Activated T-cell treated with anti-CD3 and anti-CD28 coated beads for 4 hours (primary cell): ENCODE measurements at places on chromosomes 2 and 18.

- no peak for DNase-seq
Observed at GRCh38 chr18:49022311-49023161, 71.8 kb upstream of the SMAD7 start.

- DNase-seq, result no peak
Observed at GRCh38 chr2:235383272-235383843, 110.5 kb upstream of the AGAP1 start.

DNA sequence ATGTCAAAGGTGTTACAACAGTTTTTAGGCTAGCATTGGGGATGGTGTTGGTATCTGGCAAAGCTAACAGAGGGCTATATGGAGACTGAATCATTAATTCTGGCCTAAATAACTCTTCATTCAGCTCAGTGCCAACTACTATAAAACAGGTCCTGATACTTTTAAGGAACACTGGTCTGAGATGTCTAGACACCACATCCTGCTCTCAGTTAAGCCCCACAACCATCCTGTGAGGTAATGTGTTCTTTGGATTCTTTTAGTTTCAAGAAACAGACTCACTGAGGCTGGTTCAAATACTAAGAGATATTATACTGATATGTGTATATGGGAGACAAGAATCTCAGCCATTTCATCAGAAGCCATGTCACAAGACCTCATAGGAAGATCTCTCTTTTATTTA lies 14.2 kb upstream of the HK2 start:
- no peak for DNase-seq

DNA sequence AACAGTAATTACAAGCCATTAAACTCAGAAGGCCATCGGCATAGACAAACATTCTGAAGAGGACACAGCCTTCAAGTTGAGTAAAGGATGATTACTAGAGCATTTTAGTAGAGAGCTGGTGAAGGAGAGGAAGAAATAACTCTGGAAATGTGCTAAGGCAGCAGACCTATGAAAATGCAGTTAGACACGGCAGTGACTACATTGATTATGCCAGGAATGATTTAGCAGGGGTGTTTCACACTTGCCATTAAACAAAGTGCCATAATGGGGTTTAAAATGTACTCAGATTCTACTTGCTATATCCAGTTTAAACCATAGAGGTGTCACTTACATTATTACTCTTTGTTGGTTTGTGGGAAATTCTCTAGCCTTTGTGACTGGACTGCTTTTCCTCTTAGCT lies 372.3 kb downstream of the CPS1 start:
- DNase-seq, result no peak

GRCh38 chr2:99867770-99868169 lies 274.6 kb downstream of the AFF3 start:
- no peak for DNase-seq

GRCh38 chr2:237870126-237870525 lies 10.7 kb downstream of the RAMP1 start:
- no peak for DNase-seq

- no peak for DNase-seq
Observed at GRCh38 chr2:99032001-99032400, 96.0 kb upstream of the CRACDL start.

DNA sequence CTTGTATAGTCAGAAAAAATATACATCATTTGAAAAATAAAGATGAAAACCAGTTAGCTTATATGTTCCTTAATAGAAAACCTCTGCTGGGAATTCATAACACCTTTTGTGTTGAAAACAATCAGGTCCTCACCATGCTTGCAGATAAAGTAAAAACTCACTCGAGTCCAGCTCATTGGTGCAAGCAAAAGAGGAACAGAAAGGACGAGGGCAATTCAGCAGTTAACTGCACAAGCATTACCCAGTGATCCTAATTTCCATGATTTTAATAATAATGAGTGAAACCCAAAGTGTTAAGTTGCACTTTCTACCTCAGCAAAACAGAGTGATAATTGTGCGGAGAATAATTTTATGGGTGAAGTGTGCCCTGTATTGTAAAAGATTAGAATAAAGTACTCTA lies 839.9 kb downstream of the BCL11A start:
- no peak for DNase-seq

DNA sequence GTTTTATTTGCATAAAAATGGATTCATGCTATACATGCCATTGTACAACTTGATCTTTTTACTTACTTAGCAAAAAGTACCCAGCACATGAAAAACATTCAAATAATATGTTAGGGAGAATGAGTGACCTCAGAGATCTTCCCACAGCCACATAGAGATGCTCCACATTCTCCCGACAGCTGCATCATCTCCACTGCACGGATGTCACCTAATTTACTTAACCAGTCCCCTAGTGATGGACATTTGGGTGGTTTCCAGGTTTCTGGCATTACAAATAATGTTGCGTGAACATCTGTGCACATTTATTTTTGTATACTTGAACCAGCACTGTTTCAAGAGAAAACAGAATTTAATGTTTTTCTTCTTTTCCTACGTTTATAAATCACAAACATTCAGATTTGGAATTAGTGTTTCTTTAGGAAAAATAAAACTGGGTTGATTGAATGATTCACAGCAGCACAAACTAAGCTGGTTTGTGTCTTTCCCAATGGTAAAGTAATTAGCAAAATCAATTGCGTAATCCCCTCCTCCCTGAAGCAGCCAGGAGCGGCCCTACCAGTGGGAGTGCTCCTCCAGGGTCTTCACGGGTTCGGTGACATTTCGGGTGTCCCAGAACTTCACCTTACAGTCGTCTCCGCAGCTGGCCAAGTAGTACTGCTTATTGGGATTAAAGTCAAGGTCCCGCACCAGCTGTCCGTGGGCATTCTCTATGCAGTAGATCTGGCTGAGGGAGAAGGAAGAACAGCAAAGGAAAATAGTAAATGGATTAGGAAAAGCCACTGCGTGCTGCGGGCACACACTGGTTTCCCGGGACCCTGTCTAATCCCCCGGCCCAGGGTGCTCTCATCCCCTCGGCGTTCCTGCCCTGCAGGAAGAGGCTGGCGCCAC lies 183.9 kb downstream of the EIPR1 start:
- DNase-seq, result no peak

- DNase-seq, result no peak
Observed at GRCh38 chr2:135732561-135732960, 9.1 kb upstream of the UBXN4 start.

DNA sequence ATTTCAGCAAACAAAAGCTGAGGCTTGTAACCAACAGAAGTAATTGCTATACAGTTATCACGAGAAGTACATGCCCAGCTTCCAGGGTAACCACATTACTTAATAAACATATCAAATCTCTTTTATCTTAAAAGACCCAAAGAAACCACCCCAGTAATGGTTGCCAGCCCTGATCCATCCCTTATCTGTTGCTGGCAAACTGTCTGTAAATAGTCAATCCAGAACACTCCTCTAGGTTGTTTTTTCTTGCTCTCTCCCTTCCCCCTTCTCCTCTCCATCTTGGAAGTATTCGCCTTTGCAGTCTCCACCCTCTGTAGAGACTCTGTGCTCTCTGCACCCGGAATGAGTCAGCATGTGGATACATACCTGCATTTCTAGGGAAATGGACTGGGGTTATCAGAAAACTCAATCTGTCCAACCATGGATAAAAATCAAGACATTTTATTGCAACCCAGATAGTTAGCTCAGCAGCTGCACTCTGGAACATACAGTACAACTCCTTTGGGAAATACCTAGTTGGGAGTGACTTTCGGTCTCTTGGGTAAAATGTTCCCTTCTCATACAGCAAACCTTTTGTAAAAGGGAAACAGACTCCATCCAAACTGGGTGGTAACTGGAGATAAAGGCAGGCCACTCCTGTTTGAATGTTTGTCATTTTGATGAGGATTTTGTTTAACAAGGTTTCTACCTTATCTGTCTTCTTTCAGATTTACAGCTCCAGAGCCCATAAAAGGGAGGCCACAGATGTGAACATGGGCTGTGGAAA lies 123.5 kb upstream of the FOSL2 start:
- no peak for DNase-seq

- DNase-seq, result no peak
Observed at GRCh38 chr2:175579646-175580045, 398.1 kb upstream of the ATP5MC3 start.

DNA sequence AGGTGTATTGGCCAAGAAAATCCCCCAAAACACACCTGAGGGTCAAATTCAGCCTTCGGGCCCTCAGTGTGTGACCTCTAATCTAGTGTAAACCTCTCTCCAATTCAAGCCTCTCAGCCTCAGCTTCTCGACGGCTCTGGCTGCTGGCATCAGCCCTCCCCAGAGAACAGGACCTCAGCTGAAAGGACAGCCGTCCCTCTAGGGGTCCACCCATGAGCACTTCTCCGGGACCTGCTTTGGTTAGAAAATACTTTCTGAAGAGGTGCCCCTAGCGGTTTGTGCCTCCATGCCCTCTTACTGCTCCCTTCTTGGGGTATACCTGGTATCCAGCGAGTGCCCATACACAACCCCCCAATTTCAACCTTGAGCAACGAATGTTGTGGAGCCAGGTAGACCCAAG lies 48.8 kb downstream of the INHBB start:
- no peak for DNase-seq

GRCh38 chr18:32289483-32290075 lies 99.7 kb downstream of the MEP1B start:
- DNase-seq, result no peak

DNA sequence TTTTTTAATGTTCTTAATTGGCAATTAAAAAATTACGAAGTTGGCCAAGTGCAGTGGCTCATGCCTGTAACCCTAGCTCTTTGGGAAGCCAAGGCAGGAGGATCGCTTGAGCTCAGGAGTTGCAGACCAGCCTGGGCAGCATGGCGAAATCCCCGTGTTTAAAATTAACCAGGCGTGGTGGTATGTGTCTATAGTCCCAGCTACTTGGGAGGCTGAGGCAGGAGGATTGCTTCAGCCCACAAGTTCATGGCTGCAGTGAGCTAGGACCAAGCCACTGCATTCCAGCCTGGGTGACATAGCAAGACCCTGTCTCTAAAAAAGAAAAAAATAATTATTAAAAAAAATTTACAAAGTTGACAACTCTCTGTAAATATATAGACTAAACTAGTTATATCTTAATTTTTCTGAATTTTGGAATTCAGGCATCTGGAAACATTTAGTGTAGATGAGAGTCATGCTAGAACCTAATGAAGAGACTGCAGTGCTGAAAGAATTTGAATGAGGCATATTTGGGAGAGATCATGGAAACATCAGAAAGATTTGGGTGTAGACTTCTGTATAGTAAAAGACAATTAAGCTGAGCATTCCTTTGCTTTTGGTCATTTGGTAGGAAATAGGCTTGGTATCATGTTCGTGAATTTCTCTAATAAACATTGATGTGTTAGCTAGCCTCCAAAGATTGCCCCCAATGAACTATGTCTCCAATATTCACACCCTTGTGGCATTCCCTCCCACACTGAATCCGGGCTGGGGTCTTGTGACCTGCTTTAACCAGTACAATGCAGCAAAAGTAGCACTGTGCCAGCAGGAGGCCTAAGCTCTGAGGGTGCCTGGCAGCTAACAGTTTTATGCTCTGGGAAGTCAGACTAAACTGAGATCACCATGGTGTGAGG lies 4.2 kb upstream of the ROCK1 start:
- DNase-seq, result no peak

DNA sequence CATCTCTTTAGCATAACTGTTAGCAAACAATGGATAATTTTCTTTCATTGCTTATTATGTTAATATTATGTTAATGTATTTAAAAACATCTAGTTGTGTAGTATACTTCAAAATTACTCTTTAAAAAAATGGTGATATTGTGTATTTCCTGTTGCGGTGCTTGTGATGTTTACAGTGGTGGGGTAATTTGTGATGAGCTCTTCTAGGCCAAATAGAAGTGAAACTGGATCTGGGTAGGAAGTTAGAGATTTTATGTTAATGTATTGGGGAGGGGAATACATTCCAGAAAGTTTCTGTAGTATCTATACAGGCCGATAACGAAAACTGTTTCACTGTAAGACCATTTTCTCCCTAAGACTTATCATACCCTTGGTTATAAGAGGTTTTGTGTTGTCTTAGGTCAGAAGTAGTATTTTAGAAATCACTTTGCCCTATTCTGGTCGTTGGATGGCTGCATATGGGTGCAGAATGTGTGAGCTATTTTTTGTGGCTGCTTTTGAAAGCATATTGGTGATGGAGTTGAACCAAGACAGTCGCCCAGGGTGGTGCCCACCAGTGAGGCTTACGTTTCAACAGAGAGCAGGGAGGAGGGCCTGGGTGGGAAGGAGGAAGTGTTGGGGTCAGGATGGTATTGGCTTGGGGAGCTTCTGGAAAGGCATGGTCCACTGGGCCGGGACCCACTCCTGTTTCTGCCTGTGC lies 5.8 kb downstream of the TSHZ1 start:
- no peak for DNase-seq

DNA sequence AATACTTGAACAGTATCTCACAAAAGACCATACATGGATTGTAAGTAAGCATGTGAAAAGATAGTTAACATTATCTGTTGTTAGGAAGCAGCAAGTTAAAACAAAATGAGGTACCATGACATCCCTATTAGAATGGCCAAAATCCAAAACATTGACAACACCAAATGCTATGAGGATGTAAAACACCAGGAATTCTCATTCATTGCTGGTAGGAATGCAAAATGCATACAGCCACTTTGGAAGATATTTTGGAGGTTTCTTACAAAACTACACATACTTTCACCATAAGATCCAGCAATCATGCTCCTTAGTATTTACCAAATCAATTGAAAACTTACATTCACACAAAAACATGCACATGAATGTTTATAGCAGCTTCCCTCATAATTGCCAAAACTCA lies 30.9 kb upstream of the ICOS start:
- DNase-seq, result no peak

GRCh38 chr2:181742922-181743722 lies 62.8 kb upstream of the NEUROD1 start:
- DNase-seq, result peak; percentile 9

DNA sequence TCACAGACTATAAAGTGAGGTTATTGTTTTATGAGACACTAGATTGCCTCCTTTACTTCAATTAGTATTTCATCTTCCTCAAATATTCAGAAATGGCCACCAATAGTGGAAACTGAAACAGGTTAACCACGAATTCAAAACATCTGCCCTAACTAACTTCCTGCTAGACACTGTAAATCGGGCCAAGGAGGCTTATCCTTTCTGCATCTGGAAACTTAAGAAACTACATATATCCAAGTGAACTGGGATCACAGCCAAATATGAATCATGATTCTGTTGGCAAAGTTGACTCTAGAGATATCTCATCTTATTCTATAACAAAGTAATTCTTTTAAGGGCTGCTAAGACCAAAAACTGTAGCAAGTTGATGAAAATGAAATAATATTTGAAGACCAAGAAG lies 136.6 kb upstream of the ZC3H15 start:
- DNase-seq, result no peak

GRCh38 chr2:225036431-225036830 lies 5.8 kb downstream of the DOCK10 start:
- DNase-seq, result no peak

GRCh38 chr2:30649278-30649677 lies 158.0 kb downstream of the CAPN13 start:
- DNase-seq, result no peak
